ENCODE measurements at places on chromosomes 12 and 14. TPM values are rescaled to one million over a fixed set of nuclear protein-coding genes. Genes with fewer than 3 reads are reported as not detected.

The TTLL5 gene
- total RNA-seq = 22.9 TPM

The OAS1 gene
- total RNA-seq = 10.0 TPM

The PLCZ1 gene
- total RNA-seq = not detected

The FZD10 gene
- 1.5 TPM for total RNA-seq

The PSME1 gene
- 158 TPM for total RNA-seq

The EPYC gene
- total RNA-seq = not detected

The SERPINA1 gene
- total RNA-seq = 20.2 TPM

The KRT72 gene
- not detected for total RNA-seq

The KLRB1 gene
- total RNA-seq = 0.52 TPM

The SPX gene
- 1.2 TPM for total RNA-seq

The INSM2 gene
- not detected for total RNA-seq

The P3H3 gene
- 16.4 TPM for total RNA-seq

The AKAP3 gene
- 0.63 TPM for total RNA-seq

The OASL gene
- total RNA-seq = 0.50 TPM

DNA sequence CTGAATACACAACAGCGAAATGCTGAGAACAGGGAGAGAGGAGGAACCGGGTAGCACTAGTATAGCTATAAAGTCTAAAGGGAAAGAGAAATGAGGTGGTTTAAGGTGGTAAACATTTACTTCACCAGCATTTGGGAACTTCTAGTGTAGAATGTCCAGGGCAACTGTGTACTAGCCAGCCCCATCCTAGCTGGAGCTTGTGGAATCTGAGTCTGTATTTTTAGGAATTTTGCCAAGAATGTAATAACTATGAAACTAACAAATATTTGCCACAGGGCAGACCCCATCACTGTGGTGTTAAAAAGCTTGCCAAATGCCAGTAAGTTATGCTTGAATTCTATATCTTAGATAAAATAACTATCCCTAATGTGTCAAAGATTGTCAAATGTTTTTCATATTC is 398.9 kb upstream of the MIS18BP1 start:
- no peak overlapping the region for H3K27ac ChIP-seq
- no peaks in the 10 kb centered on the region for H3K27me3 ChIP-seq
- no peaks in the 10 kb centered on the region for H3K4me1 ChIP-seq
- H3K36me3 ChIP-seq = no peaks in the 10 kb centered on the region
- DNase-seq = no peak
- no peak overlapping the region for H3K4me3 ChIP-seq

- peaks cover 47% of the 10 kb centered on the region for H3K4me1 ChIP-seq
- no peak for DNase-seq
- H3K4me3 ChIP-seq = no peak overlapping the region
- H3K36me3 ChIP-seq = no peaks in the 10 kb centered on the region
- no peak overlapping the region for H3K27ac ChIP-seq
These were observed 198.4 kb upstream of the FOXN3 start for GRCh38 chr14:89615421-89615820.

GRCh38 chr12:94925729-94926128 is 77.8 kb downstream of the NDUFA12 start:
- no peak overlapping the region for H3K27ac ChIP-seq
- H3K27me3 ChIP-seq = no peaks in the 10 kb centered on the region
- no peaks in the 10 kb centered on the region for H3K4me1 ChIP-seq
- H3K4me3 ChIP-seq = no peak overlapping the region
- H3K36me3 ChIP-seq = no peaks in the 10 kb centered on the region

- no peak for DNase-seq
- H3K4me1 ChIP-seq = no peaks in the 10 kb centered on the region
- peaks cover 87% of the 10 kb centered on the region for H3K36me3 ChIP-seq
- H3K27ac ChIP-seq = no peak overlapping the region
These were observed 22.2 kb downstream of the SFSWAP start for GRCh38 chr12:131732996-131733615.

GRCh38 chr14:64112867-64113678 is 181.1 kb downstream of the ESR2 start:
- peaks cover 25% of the 10 kb centered on the region for H3K4me1 ChIP-seq
- H3K27me3 ChIP-seq = no peaks in the 10 kb centered on the region
- no peak overlapping the region for H3K4me3 ChIP-seq
- H3K27ac ChIP-seq = no peak overlapping the region

- H3K4me3 ChIP-seq = no peak overlapping the region
- no peaks in the 10 kb centered on the region for H3K36me3 ChIP-seq
- H3K27ac ChIP-seq = no peak overlapping the region
- DNase-seq = no peak
- H3K4me1 ChIP-seq = no peaks in the 10 kb centered on the region
These were observed 91.8 kb downstream of the DUSP16 start for GRCh38 chr12:12470751-12471306.

- H3K4me1 ChIP-seq = peaks cover 18% of the 10 kb centered on the region
- no peaks in the 10 kb centered on the region for H3K36me3 ChIP-seq
- no peak overlapping the region for H3K27ac ChIP-seq
- no peaks in the 10 kb centered on the region for H3K27me3 ChIP-seq
- H3K4me3 ChIP-seq = no peak overlapping the region
These were observed 5.9 kb upstream of the APOLD1 start for GRCh38 chr12:12779529-12779928.

DNA sequence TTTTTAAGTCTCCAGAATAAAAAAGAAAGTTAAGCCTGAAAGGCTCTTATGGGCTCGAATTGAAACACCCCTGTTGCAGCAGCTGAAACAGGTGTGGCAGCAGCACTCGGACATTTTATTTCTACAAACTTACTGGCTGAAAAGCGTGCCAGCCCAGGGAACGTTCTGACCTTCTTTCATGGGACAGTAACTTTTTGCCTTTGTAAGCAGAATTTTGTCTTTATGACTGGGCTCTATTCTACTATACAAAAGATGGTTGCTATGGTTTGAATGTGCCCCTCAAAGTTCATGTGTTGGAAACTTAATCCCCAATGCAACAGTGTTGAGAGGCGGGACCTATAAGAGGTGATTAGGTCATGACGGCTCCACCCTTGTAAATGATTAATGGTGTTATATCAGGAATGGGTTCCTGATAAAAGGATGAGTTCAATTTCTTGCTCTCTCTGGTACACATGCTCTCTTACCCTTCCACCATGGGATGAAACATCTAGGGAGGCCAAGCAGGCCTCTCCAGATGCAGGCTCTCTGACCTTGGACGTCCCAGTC is 52.7 kb downstream of the PELI2 start:
- H3K27ac ChIP-seq = no peak overlapping the region
- no peak overlapping the region for H3K4me3 ChIP-seq
- no peaks in the 10 kb centered on the region for H3K27me3 ChIP-seq

DNA sequence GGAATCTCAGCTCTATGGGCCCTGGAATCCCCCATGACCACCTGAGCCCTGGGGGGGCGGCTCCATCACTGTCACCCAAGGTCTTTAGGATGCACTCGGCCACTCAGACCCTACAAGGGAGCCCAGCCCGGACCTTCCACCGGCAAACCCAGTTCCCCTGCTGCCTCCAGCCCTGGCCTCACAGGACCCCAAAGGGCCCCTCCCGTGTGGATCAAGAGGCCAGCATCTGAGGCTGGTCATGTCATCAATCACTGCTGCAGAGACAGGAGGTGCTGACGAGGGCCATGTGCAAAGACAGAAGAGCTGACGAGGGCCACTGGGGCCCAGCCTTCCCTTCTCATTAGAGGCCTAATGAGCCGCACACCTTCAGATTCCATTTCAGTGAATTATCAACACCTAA is 39.0 kb upstream of the SFSWAP start:
- no peaks in the 10 kb centered on the region for H3K36me3 ChIP-seq
- H3K27me3 ChIP-seq = no peaks in the 10 kb centered on the region
- no peaks in the 10 kb centered on the region for H3K4me1 ChIP-seq
- H3K4me3 ChIP-seq = no peak overlapping the region
- no peak for DNase-seq

GRCh38 chr14:96581026-96581425 is 78.8 kb downstream of the PAPOLA start:
- peaks cover 15% of the 10 kb centered on the region for H3K4me1 ChIP-seq
- DNase-seq = no peak
- no peak overlapping the region for H3K4me3 ChIP-seq
- H3K36me3 ChIP-seq = no peaks in the 10 kb centered on the region
- no peaks in the 10 kb centered on the region for H3K27me3 ChIP-seq

DNA sequence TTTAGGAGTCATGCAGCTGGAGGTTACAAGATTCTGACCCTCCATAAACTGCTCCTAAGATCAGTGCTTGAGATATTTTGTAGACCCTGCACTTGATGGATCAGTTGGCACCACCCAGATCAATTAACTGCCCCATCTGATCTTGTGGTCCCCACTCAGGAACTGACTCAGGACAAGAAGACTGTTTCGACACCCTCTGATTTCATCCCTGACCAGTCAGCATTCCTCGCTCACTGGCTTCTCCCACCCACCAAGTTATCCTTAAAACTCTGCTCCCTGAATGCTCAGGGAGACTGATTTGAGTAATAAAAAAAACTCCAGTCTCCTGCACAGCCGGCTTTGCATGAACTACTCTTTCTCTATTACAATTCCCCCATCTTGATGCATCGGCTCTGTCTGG is 360.2 kb downstream of the GALC start:
- peaks cover 35% of the 10 kb centered on the region for H3K4me1 ChIP-seq
- DNase-seq = no peak
- no peak overlapping the region for H3K4me3 ChIP-seq
- no peaks in the 10 kb centered on the region for H3K36me3 ChIP-seq
- H3K27ac ChIP-seq = no peak overlapping the region

DNA sequence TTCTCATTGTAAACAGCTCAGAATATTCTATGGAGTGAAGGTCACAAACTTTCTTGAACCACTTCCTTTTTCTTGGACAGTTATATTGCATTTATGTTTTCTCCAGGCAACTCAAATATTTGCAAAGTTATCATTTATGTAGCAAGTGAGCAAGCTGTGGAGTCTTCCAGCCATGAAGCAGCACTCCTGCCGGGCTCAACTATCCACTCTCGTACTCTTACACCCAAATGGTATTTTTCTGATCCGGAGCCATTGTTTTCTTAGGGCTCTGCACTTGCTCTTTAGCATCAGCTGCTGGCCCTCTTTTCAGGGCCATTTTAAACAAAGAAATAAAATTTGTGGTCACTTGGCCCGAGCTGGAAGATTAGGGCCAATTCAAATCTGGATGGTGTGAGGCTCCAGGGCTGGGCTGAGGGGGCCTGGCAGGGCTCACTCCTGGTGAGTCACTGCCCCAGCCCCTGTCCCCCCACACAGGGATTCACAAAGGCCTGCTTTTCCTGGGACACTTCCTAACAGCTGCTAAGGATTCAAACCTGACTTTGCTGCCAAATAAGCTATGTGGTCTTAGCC is 19.7 kb downstream of the SYNE3 start:
- peak overlapping the region; percentile 60 for H3K27ac ChIP-seq
- H3K27me3 ChIP-seq = no peaks in the 10 kb centered on the region
- peaks cover 61% of the 10 kb centered on the region for H3K4me1 ChIP-seq

- DNase-seq = no peak
- H3K27ac ChIP-seq = no peak overlapping the region
- no peaks in the 10 kb centered on the region for H3K4me1 ChIP-seq
These were observed 31.5 kb downstream of the SCN8A start for GRCh38 chr12:51622564-51622963.

DNA sequence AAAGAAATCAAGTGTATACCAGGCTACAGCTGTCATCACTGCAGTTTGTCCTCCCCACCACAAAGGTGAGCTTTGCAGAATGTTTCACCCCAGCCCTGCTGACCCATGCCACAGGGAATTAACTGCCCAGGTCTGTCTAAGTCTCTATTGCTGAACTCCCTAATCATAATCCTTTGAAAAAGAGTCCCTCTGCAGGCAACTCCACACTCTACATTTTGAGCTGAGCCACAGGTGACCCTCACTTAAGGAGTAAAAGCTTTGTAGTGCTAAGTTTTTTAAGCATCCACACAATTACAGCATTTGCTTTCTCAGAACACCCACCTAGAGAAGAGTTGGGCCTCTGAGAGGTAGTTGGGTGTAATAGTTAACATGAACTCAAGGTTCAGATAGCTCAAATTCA is 90.0 kb downstream of the C12orf50 start:
- H3K36me3 ChIP-seq = no peaks in the 10 kb centered on the region
- no peak overlapping the region for H3K4me3 ChIP-seq
- H3K4me1 ChIP-seq = no peaks in the 10 kb centered on the region
- no peak overlapping the region for H3K27ac ChIP-seq
- no peaks in the 10 kb centered on the region for H3K27me3 ChIP-seq

- H3K4me3 ChIP-seq = no peak overlapping the region
- no peaks in the 10 kb centered on the region for H3K36me3 ChIP-seq
These were observed 128.5 kb downstream of the SLC15A5 start for GRCh38 chr12:16148938-16149337.

- H3K4me3 ChIP-seq = no peak overlapping the region
- no peak overlapping the region for H3K27ac ChIP-seq
- H3K27me3 ChIP-seq = no peaks in the 10 kb centered on the region
- peaks cover 6% of the 10 kb centered on the region for H3K36me3 ChIP-seq
- peaks cover 70% of the 10 kb centered on the region for H3K4me1 ChIP-seq
These were observed 58.0 kb downstream of the ATF7 start for GRCh38 chr12:53567961-53568808.

DNA sequence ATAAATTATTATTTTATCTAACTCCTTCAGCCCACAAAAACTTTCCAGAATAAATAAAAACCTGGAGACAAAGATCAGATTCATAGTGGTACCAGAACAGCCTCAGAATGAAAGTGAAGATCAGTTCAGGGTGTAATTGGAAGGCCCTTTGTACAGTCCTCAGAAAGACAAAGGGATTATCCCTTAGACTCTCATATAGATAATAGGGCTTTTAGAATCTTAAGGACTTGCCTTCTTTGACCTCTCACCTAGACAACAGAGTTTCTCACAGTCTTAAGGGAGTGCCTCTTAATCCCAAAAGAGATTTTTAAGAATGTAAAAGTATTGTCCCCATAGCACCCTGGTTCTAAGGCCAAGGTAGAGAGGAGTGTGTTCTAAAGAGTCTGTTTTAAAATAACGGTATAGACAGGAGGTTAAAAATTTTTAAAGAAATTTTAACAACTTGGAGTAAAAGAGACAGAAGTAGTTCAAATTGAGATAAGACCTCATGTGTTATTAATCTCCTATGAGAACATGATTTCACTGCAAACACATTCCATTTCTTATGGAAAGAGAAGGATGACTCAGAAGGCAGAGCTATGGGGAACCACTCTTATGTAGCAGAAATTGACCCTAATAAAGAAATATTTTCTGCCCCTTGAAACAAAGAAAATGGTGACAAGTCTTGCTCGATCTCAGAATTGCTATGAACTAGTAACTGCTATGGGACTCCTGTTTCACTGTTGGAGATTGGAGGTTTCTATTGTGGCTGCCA is 24.2 kb upstream of the NOVA1 start:
- DNase-seq = no peak
- H3K4me1 ChIP-seq = no peaks in the 10 kb centered on the region
- H3K36me3 ChIP-seq = no peaks in the 10 kb centered on the region
- no peak overlapping the region for H3K4me3 ChIP-seq
- no peaks in the 10 kb centered on the region for H3K27me3 ChIP-seq

DNA sequence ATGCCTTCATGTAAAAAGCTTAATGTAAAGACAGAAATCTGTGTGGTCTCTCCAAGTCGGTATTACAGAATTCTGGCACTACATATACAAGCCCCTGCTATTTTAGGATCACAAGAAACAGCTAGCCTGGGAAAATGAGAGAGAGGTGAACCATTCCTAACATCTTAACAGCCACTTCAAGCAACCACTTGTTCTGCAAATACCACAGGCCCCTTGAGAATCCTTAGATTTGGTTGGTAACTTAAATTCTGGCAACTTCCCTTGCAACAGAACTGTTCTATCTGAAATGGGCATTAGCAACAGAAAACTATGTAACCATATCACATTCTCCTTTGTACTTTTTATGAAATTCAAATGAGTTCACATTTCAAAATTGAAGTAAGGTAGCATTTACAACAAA is 68.5 kb downstream of the SPPL3 start:
- no peak overlapping the region for H3K4me3 ChIP-seq
- H3K4me1 ChIP-seq = peaks cover 58% of the 10 kb centered on the region
- H3K36me3 ChIP-seq = no peaks in the 10 kb centered on the region
- no peaks in the 10 kb centered on the region for H3K27me3 ChIP-seq

All from esophagus muscularis mucosa (tissue), 4 donors.